AG08396 (cell line): ENCODE measurements at places on chromosomes 7 and 10.

DNA sequence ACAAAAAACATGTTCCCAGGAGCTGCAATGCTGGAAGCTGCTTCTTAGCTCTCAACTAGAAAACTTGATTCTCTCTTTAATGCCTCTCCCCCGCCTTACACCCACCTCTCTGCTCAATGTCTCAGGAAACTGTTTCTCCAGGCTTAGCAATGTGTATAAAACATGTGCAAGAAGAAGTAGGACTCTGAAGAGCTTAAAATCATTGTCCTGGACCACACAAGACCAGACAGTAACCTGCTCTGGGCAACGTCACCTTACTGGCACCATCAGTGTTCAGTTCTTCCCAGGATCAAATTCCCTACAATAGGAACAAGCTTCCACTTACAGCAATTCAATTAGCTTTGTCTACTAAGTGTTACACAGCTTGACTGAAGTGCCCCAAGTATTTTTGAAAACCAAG, 104.9 kb downstream of the RAPGEF5 start:
- no peak for DNase-seq

GRCh38 chr10:91007655-91008054, 86.8 kb upstream of the ANKRD1 start:
- no peak for DNase-seq

DNA sequence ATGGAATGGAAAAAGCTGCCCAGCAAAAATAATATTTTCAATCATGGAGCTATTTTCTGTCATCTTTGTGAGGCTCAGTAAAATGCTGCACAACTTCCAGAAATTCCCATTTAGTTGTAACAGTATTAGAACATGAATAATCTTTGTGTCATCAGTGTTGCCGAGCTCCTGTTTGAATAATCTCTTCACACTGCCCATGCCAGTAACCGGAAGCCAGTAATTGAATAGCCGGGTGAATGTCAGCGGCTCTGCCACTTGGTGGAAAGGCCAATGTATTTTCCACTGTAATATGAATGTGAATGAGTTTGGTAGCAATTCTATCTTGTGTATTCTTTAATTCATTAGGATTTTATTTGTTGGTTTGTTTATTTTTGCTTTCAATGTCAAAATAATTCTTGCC, 172.5 kb upstream of the INSYN2A start:
- no peak for DNase-seq

- DNase-seq = no peak
Observed at GRCh38 chr7:750111-750905, 23.2 kb upstream of the PRKAR1B start.

GRCh38 chr10:131137223-131137622, 174.3 kb downstream of the TCERG1L start:
- DNase-seq = no peak

DNA sequence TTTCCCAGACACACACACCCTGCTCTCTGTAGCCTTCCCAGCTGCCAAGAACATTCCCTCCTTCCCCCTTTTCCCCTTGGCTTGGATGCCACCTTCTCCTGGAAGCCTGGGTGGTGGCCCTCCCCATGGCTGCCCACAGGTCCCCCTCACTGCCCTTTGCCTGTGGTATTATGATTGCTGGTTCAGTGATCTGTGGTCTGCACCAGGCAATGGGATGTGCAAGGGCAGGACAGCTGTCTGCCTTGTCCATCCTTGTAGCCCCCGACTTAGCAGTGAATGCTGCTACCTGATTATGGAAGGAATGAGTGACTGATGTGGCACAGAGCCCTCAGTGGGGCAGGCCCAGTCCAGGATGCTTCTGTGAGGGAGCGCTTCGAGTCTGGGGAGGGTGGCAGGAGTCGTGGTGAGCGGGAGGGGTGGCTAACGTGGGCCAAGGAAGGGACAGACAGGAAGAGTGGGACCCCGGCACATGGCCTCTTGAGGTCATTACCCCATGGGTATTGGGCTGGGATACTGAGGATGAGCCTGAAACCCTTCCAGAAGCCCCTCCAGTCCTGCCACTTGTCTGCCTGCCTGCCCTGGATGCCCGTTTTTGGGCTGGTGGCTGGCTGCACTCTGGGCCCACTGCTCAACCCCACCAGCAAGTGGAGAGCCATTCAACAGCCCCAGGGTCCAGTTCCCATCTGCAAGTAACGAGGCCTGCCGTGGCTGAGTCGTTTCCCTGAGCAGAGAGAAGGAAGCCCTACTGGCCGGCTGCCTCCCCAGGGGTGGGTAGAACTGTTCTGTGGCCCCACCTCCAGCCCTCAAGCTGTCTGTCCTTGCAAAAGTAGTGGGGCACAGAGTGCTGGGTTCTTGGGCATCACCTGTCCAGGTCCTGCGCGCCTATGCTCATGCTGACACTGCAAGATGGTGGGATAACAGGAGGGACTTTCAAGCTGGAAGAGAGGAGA, 8.8 kb downstream of the CHST3 start:
- DNase-seq = no peak

- no peak for DNase-seq
Observed at GRCh38 chr7:17546189-17546588, 247.7 kb downstream of the AHR start.

- no peak for DNase-seq
Observed at GRCh38 chr10:6464862-6465430, 115.1 kb downstream of the PRKCQ start.

DNA sequence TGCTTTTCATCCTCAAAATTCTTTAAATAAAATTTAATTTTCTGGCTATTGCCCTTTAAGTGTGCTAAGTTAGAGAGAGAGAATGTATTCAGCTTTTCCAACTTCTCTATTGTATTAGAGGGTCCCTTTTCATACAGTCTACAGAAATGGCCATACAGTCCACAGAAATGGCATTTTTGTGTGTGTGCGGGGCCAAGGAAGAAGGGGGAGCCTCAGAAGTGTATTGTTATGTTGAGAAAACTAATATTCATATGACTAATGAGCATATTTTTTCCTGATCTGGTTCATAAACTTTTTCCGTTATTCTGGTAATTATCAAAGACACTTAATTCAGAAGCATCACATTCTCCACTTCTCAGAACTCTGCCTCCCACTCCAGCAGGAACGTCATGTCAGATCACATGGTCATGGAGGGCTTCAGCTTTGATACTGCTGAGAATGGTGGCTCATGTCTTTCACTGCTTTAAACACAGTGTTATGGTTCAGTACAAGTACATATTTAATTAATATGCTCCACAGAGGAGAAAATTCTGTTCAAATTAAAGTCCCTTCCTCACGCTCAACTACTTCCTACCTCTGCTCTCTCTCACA, 37.1 kb downstream of the ELMO1 start:
- DNase-seq = no peak

DNA sequence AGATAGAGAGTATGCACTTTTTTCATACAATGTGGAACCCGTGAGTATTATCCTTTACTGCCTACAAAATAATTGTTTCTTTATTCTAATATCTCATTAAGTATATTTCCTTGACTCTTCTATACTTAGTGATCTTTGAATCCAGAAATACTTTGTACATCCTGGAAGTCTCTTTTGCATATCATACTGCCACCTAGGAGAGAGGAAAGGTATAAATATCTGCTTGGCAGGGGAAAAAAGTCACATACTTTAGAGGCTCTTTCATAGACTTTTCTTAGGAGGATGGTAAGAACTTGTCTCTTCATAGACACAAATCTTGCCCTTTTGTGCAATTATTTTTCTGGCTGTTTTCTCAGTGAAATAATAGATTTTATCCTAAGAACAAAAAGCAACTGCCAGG, 436.0 kb downstream of the PAXIP1 start:
- DNase-seq = no peak

DNA sequence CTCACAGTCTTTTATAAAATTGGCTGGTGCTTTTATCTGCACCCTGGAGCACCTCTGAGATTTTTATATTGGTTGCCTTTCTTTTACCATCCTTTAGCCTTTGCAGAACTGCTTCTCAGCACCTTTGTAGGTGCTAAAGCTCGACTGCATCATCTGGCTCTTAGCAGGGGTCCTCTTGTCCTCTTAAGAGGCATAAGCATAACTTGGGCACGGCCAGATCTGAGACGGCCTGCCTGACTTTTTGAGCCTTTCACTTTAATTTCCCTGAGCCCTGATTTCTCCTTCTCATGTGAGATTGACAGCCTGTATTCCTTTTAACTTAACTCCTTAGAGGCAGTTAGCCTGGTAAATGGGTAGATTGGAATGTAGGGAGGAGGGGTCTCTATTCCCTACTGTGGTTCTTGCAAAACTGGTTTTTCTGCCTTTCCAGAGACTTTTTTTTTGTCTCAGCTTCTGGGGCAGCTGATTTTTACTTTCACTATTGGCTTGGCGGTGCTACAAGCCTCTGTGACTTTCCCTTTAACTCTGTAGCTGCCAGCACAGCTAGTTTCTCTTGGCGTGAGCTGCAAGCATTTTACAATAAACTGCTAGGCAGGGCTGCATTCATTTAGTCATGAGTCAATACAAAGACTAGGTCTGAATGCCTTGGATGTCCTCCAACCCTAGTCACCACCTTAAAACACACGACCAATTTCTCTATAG, 24.0 kb downstream of the ZPBP start:
- no peak for DNase-seq

GRCh38 chr10:103188853-103189252, 4.2 kb downstream of the NT5C2 start:
- DNase-seq = no peak

DNA sequence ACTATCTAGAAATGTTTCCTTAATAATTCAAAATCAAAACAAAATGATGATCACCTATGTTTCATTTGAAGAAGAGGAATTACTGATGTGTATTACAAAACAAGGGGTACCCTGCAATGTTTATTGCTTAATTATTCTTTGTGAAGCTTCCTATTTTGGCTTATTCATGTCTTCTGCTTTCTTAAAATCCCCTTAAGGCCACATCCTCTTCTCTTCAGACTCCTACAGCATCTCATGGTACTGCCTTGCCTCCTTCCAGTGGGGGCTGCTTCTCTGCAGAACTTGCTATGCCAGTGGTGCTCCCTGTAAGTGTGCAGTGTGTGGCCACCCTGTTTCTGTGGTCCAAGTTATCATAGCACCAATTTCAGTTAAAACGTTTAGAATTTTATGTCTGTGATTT, 35.0 kb downstream of the CCDC146 start:
- DNase-seq = no peak

DNA sequence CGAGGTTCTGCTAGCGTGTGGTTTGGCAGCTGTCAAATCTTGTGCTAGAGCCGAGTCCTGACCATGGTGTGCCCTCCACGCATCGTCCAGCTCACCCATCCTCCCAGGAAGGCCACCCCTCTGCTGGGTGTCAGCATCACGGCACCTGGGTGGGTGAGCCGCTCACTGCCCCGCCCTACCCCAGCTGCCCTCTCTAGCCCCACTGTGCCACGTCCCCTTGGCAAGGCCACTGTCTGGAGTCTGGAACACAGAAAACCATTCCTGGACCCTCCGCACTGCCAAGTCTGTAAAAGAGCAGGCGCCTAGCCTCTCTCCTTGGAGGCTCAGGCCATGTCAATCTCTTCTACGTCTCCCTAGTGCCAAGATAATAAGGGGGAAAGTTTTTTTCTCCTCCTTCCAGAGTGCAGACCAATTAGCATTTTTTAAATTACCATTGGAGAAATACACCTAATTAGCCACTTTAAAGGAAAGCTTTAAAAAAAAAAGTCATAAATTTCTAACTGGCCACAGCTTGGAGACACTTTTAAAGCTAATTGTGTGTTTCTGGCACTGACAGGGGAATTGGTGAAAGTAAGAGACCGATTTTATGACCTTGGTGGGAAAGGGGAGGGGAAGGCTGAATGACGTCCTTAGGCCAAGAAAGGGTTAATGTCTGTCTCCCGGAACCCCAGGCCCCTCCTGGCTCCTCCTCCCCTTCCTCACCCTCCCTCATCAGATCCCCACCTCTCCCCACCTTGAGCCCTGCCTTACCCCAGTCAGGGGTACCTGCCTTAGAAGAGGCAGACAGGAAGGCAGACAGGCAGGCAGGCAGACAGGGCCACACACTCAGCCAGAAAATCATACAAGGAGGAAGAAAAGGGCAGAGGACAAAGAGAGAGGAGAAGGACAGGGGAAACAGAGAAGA, 151.2 kb downstream of the PLXNA4 start:
- no peak for DNase-seq

GRCh38 chr10:127496035-127496434, 53.1 kb upstream of the NPS start:
- no peak for DNase-seq

- DNase-seq = no peak
Observed at GRCh38 chr7:148304456-148304855, 286.1 kb upstream of the C7orf33 start.

DNA sequence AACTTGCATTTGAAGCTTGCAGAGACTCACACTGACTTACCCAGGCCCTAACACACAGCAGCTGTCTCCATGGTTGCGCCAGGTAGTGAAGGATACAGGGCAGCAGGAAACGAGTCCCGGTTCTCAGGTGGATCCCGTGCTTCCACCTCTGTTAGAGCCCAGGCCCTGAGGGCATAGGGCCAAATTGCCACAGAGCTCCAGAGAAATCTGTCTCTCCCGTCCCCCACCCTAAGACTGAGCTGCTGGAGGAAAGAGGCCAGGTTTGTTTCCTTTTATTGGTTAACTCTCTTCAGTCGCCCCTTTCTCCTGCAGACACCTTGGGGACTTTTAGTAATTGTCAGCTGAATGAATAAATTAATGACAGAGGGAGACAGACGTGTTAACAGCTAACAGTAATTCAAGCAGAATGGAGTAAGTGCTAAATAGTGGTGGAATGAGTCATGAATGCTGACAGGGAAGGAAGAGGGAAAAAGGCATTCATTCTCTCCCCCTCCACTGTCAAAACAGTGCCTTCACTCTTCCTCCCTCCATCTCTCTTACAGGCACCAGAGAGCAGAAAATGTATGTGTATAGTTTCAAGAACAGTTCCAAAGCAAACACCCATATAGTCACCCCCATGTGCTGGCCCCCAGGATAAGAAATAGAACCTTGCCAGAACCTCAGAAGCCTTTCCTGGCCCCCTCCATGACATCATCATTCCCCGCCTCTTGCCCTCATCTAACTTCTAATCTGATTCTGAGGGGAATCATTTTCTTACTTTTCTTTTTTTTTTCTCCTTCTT, 16.8 kb upstream of the DLG5 start:
- peak; percentile 52 for DNase-seq

GRCh38 chr7:121510302-121510701, 114.2 kb upstream of the FAM3C start:
- no peak for DNase-seq

- DNase-seq = no peak
Observed at GRCh38 chr10:89263091-89263490, 11.5 kb upstream of the LIPA start.

- DNase-seq = no peak
Observed at GRCh38 chr10:69088801-69089501, 1.0 kb downstream of the SRGN start.

GRCh38 chr10:61971003-61971325, 69.5 kb downstream of the ARID5B start:
- DNase-seq = no peak

DNA sequence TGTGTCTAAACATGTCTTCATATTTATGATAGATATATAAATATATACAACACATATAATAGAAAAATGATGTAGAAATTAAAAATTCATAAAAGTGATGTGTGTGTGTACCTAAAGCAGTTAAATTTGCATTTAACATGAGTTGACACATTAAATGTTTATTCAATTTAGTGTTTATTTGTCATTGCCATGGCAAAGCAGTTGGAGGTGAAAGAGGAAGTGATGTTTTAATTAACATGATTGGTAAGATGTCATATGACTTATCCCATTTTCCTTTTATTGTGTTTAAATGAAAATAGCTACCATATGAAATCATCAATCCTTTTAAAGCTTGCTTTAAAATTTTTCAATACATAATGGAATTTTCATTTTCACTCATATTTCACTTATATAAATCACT, 452.6 kb downstream of the SUGCT start:
- no peak for DNase-seq
